ENCODE measurements at places on chromosomes 2 and 18.

DNA sequence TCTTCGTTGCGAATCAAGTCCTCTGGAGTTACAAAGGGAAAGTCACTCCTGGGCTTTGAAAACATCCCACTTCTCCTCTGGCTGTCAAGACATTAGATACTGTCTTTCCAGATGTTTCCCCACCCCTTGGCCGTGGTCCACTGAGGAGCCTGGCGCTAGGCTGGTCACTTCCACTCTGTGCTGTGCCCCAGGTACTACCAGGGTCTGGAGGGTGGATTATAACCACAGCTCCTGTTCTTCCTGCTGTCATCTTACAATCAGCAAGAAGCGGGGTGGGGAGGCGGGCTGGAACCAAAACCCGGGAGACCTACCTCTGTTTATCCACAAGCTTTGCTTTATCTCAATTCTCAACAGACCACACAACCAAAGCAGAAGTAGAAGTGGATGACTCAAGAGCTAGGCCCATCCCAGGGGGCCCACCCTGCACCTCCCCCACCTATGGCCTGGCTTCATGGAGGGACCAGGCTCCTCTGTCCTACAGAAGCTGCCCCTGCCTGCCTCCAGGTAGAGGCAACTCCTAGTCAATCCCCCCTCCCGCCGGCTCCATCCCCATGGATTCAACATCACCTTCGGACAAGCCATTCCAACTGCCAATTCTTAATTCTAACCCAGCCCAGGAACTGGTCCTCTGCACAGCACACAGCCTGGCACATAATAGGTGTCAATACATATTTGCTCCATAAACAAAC, 17.8 kb downstream of the SMAD7 start:
- DNase-seq: no peak

GRCh38 chr2:56128235-56128634, 55.6 kb upstream of the CCDC85A start:
- no peak for DNase-seq

- DNase-seq: no peak
Observed at GRCh38 chr2:190693533-190694232, 44.8 kb downstream of the NAB1 start.

GRCh38 chr2:100036793-100037192, 105.6 kb downstream of the AFF3 start:
- no peak for DNase-seq

GRCh38 chr2:60984720-60985119, 32.8 kb upstream of the PEX13 start:
- DNase-seq: no peak
